Urothelium cell line (cell line): ENCODE measurements at places on chromosomes 1 and 21.

DNA sequence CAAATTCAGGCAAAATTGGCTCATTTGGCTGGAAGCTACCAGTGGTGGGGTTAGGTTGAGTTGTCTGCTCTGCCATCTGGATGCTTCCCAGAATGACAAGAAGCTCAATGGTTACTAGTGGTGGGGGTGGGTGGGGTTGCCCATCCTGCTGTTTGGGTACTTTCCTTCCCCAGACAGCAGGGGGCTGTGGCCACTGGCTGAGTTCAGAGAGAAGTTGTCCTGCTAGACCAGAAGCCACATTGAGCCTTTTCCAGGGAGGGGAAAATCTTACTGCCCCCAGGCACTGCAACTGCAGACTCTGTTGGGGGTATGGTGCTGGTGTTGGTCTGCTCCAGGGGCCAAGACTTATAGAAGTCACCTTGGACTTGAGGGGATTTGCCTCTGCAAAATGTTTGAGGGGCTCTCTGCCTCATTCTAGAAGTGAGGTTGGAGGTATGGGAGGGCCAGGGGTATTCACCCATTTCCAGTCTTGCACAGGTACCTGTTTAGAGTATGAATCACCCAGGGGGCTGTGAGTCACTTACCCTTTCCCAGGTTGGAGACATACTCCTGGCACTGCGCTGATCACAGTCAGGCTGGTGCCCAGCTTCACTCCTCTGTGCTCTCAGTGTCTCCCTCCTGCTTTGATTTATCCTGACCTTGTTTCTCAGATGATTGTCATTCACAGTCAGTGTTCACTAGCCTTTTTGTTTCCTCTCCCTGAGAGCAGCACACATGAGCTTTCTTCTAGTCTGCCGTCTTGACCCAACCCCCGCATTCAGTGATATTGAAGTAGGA lies 89.1 kb upstream of the NEGR1 start:
- DNase-seq = peak; percentile 2

- no peak for DNase-seq
Observed at GRCh38 chr21:38900499-38900898, 94.8 kb downstream of the ETS2 start.

DNA sequence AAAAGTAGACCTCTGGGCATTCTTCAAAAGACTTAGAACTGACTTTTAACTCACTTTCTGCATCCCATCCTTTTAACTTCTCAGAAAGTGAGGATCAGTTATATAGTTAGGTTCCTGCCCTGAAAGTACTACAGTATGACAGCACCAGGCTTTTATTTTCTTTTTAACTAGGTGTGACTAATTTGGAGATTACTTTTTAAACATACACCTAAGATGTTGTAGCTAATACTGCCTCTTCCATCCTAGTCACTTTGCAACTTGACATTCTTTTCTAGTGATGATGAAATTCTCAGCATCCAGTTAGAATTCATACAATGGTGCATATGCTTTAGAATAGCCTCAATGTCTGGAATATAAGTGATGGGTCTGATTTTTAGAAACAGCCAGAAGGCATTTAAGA lies 24.6 kb downstream of the RUNX1 start:
- no peak for DNase-seq

DNA sequence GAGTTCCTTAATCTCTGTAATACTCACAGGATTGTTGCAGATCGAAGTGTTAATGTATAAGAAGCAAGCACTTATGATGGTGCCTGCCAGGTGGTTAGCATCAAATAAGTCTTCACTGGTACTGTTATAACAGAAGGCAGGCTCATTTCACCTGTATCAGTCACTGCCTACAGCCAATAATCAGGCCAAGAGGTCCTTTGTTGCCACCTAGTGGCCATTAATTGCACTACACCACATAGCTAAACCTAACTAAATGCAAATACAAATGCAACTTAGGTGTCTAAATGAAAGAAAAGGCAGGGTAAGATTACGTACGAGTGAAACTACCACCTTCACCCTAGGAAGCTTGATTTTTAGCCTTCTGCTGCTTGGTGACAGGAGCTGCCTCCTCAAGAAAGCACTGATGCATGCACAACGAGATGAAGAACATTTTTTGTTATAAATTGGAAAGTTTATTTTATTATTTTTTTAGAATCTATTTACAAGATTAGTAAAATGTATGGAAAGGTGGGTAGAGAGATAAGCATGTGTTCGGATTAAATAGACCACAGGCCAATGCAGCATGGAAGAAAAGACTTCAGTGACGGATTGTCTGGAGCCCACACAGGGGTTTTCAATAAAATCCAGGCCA lies 334.8 kb upstream of the CAMK1G start:
- peak; percentile 73 for DNase-seq

GRCh38 chr1:224182057-224182865 lies 779 bp upstream of the DEGS1 start:
- no peak for DNase-seq

DNA sequence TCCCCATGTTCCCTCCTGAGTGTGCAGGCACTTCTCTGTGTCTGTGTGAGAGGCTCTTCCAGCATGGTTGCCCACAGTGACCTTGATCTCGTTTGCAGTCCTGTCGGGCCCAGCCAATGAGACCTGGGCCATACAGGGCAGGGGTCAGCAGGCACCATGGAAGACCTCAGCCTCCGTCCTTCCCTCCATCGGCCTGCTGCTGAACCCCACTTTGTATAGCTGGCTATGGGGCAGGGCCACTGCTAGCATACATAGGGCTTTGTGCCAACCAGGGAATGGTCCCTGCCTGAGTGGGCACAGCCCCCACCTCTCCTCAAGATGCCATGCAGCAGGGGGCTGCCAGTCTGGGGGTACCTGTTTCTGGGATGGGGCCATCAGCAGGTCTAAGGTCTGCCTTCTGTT lies 3.8 kb downstream of the C1orf35 start:
- DNase-seq = no peak

- no peak for DNase-seq
Observed at GRCh38 chr1:63069214-63069613, 253.2 kb upstream of the FOXD3 start.

GRCh38 chr1:58657082-58657481 lies 42.8 kb downstream of the MYSM1 start:
- no peak for DNase-seq

- peak; percentile 61 for DNase-seq
Observed at GRCh38 chr1:117820694-117821381, 108.6 kb downstream of the GDAP2 start.

GRCh38 chr1:51768971-51769588 lies 109.4 kb downstream of the NRDC start:
- DNase-seq = peak; percentile 48

GRCh38 chr1:82161700-82162141 lies 361.0 kb downstream of the ADGRL2 start:
- DNase-seq = no peak

DNA sequence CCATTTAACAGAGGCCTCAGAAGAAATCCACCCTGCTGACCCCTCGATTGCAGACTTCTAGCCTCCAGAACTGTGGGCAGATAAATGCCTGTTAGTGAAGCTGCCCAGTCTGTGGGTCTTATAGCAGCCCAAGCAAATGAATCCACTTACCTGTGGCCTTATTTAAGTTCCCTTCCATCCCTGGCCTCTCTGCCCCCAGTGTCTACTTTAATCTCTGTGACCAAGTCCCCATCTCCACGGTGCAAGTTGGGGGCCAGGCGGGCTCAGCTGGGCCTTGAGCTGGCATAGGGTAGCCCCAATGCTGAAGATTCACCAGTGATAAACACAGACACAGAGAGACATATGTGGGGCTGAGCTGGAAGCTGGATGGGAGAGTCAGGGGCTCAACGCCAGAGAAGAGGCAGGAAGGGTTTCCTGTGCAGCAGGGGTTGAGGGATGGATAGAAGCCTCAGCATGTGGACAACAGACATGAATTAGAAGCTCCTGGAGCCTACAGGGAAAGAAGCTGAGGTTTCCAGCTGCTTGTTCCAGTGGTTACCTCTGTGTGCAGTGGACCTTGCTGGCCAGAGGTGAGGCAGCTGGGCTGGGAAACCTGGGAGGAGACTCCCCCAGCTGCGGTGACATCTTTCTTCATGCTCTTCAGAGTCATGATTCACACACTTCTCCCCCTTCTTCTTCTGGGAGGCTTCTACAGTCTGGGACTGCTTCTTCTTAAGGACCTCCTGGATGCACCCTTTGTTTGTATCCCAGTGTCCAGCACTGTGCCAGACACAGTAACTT lies 13.4 kb upstream of the B3GALT5 start:
- no peak for DNase-seq

- no peak for DNase-seq
Observed at GRCh38 chr1:173960625-173961024, 43.5 kb upstream of the SERPINC1 start.

- peak; percentile 44 for DNase-seq
Observed at GRCh38 chr1:171220081-171220420, 28.2 kb upstream of the FMO1 start.

GRCh38 chr1:208643005-208643597 lies 398.9 kb upstream of the PLXNA2 start:
- no peak for DNase-seq
